ENCODE measurements at places on chromosomes 12 and 14.

DNA sequence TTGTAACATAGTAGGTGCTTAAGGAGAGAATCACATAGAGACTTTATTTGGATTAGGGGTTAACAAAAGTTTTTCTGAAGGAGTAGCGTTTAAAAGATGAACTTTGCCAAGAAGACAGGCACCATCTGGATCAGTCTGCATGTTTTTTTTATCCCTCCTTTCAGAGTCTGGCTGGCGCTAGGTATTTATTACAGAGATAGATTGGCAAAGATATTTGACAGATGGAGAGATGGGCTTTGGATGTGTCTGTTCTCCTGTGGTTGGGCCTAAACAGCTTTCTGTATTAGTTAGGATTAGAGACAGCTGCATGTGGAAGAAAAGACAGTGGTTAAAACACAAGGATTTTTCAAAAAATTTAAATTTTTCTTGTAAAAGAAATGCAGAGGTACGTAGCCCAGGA is 133.9 kb downstream of the C12orf75 start:
- no peak for DNase-seq

DNA sequence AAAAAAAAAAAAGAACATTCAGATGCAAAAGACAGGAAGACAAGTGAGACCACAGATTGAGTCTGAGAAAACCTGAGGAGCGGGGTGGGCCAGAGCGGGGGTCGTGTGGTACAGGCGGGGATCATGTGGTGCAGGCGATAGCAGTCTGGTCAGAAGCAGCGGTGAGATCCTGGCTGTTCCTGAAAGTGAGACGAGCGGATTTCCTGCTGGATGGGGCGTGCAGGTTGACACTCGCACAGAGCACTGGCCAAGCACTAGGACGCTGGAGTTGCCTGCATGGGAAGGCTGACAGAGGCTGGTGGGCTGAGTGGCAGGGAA is 35.7 kb downstream of the CDC42BPB start:
- peak; percentile 49 for DNase-seq

DNA sequence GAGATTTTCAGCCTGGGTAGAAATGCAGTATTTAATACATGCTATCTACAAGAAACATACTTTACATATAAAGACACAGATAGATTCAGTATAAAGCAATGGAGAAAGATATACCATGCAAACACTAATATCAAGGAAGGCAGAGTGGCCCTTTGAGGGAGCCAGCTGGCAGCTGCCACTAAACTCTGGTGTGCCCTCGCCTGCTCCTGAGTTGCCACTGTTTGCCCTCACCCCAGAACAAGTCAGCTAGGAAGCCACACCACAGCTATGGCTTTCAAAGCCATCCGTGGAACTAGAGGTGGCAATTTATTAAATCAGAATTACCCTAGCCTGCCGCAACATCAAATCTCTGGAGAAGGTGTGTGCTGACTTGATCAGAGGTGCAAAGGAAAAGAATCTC is 18.3 kb downstream of the PXN start:
- no peak for DNase-seq

DNA sequence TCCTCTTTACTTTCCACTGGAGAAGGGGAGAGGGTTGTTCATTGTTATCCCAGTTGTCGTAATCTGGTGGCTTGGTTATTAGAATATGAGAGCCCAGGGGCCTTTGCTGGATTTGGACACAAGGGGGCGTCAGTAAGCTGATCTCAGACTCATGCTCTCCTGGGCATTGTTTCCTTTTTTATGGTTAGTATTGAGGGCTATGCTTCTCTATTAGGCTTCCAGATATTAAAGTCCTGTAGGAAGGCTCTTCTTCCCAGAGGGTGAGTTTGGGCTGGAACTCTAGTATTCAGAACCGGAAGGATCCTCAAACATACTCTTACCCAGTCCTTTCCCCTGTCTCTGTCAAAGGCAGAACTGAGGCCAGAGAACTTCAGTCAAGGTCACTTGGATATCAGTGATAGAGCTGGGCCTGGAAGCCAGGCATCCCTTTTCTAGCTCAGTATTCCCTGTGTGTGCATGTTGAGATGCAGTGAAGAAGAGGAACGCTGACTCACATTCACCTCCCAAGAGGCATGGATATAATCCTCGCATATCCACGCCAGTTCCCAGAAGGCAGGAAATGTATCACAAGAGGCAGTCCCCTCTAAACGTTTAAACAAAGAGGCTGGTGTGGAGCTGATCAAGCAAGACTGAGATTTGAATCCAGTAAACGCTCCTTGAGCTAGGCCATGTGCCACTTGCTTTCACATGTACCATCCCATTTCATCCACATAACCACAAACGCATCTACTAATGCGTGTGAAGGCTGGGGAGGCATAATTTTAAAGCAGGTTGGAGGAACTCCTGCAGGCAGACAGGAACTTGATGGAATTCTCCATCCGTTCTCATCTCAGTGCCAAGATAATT is 41.6 kb downstream of the UBE3B start:
- DNase-seq, result peak; percentile 70

DNA sequence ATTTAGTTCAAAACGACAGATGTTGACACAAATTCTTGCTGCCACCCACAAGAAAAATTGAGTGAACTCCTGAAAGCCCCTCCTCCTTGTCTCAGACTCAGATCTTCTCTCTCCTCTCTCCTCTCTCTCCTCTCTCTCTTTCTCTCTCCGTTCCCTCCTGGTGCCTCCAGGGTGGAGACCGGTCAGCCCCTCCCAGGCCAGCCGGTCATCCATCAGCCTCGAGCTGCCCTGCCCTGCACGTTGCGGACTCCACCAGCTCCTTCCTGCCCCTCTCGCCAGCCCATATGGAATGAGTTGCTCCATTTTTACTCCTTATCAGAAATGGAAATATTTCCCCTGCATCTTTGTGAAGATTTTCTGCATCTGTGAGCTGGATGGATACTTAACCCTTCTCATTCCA is 103.8 kb downstream of the TBX5 start:
- DNase-seq, result no peak

DNA sequence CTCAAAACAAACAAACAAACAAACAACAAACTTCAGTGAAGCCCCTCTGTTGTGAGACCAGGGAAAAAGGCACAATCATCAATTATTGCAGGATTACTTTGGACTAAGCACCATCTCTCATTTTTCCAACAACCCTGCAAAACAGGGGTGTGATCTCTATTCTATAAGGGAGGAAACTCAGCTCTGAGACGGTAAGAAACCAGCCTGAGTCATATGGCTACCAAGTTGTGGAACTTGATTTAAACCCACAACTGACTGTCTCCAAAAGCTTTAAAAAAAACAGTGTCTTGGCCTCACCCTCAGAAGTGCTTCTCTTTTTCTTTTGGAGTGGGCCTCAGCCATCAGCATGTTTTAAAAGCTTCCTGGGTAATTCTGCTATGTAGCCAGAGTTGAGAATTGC is 49.8 kb downstream of the RIN3 start:
- DNase-seq, result no peak

DNA sequence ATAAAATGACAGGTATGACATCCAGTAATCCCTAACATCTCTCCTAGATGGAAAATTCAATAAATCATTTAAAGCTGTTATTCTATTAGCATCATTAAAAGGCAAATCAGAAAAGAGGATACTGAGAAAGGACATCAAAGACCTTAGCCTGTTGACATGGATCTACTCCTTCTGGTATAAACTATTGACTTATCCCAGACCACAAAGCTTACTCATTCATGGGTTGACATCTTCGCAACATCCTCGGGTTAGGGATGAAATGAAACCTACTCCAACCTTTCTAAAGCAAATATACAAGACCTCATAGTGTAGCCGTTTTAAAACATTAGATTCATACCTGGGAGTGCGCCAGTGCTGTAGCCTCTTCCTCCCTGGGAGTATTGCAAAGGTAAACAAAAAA is 191.5 kb upstream of the BTG1 start:
- no peak for DNase-seq

DNA sequence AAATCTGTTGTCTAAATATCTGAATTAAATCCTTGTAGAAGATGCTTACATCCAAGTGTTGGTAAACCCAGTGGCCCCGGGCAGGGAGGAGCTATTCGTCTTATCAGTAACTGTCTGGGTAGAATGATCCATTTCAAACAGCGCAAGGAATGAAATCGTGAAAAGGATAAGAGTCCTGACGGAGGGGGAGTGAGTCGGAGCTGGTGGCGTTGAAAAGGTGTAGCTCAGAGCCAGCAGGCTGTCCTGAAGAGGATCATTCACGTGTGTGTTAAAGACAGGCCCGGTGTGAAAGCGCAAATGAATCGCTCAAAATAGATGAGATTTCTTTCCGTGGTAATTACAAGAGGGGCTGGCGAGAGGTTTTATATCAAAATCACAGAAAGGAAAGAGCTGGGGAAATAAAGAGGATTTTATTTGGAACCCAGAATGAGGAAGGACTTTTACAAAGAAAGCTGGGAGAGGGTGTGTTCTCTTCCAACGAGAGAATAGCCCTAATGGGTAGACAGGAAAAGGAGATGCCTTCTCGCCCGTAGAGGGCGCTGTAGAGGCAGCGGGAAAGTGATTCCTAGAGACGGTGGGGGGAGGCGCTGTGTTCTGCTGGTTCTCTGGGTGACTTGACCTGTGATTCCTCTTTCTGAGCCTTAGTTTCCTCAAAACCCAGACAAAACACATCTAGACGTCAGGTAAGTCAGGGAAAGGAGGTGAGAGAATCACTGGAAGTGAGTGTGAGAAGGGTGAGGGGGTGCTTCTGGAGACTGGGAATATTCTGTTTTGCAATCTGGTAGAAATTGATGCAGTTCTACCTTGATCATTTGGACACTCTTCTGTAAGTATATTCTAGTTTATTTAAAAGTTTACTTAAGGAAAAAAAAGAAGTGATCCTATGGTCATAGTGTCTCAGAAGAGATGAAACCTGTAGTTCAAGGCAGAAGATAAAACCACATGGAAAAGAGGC is 39.3 kb downstream of the SRRM4 start:
- no peak for DNase-seq

DNA sequence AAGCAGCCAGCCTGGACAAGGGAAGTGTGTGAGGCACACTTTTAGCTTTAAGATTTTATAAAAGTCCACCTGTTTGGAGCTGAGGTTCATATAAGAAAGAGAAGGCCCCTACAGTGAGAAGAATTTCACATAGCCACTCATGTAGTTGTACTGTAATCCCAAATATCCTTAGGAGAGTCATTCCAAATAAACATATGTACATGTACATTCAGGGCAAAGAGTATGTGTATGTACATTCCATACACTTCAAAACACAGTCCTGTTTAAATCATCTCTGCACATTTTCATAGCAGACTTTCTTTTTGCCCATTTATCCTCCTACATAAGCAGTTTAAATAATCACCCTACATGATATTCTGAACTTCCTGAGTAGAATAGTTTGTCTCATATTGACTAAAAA is 87.6 kb downstream of the GPR65 start:
- no peak for DNase-seq

- no peak for DNase-seq
These were observed 2.3 kb upstream of the KRT6A start for GRCh38 chr12:52495389-52495788.

DNA sequence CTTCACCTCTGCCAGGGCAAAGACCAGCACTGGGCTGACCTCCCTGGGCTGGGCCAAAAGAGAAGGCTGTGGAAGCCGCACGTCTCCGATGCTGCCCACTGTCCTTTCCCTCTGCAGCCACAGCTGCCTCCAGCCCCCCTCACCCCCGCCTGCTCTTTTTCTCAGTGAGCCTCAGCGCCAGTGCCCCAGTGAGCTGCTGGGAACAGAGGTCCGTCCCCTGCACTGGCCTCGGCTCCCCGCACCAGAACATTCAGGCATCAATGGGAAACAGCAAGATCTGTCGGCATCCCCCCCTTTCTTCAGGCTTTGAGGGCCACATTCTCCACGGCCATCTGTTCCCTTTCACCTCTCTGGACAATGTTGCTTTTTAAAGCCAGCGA is 398.1 kb downstream of the ZFP36L1 start:
- DNase-seq, result peak; percentile 69

GRCh38 chr12:16526693-16527092 is 79.3 kb downstream of the LMO3 start:
- no peak for DNase-seq

GRCh38 chr12:122303068-122303467 is 36.8 kb upstream of the VPS33A start:
- DNase-seq, result no peak

- no peak for DNase-seq
These were observed 50.1 kb upstream of the REP15 start for GRCh38 chr12:27646149-27646548.

DNA sequence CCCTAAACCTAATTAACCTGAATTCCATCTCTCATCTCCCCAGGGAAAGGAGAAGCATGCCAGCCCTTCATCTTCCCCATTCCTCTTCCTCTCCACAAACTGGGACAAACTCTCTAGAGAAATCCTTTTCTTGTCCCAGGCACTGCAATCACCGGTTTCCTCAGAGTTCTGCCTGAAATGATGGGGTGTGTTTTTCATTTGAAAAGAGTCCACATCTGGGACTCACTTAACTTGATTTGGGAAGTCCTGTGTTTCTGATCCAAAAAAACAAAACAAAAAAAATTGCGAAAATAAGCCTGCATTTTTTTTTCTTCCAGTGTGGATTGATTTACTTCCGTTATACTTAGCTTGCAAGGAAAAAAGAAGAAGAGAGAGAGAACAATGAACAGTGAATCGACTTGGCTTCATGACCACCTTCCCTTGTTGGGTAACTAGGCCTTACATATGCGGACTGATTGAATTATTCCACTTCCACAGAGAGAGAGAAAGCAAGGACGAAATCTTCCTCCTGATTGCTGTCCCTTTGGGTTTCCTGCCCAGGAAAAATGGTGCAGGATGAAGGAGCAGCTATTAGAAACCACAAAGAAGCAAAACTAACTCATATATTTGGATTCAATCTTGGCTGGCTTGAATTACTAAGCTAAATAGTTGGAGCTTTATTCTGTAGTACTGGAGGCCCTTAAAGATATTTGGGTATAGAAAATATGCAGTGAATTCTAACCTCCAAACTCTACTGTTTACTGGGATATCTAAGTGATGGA is 506.2 kb upstream of the TBX3 start:
- DNase-seq, result no peak

- DNase-seq, result no peak
These were observed 143.8 kb upstream of the FGD4 start for GRCh38 chr12:32255588-32255987.
